ENCODE measurements at places on chromosomes 7 and 10.

DNA sequence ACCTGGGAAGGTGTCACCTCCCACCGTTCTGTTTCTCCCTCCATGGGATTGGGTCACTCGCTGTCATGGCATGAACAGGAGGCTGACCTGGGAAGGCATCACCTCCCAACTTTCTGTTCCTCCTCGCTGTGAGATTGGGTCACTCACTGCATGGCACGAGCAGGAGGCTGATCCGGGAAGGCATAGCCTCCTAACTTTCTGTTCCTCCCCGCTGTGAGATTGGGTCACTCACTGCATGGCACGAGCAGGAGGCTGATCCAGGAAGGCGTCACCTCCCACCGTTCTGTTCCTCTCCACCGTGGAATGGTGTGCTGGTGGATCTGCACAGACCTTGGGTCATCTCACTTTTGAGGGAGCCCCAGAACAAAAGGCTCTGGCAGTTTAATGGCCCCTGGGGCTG, 239.2 kb upstream of the PRKCQ start:
- DNase-seq: no peak

- DNase-seq: no peak
These were observed 162.7 kb upstream of the PRSS1 start for GRCh38 chr7:142586611-142587010.

DNA sequence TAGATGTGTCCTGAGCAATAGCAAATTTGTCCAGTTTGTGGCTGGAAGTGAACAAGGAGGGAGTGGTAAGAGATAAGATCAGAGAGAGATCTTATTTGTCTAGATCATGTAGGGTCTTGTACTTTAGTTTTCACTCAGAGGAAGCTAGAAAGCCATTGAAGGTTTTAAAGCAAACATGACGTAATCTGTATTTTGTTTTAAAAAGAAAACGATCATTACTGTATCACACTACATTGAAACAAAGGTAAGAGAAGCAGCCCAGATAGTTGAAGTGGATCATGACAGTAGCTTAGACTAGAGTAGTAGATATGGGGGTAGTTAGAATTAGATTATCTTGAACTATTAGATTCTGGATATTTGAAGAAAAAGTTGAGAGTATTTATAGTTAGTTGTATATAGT, 23.6 kb upstream of the ZNF804B start:
- no peak for DNase-seq

DNA sequence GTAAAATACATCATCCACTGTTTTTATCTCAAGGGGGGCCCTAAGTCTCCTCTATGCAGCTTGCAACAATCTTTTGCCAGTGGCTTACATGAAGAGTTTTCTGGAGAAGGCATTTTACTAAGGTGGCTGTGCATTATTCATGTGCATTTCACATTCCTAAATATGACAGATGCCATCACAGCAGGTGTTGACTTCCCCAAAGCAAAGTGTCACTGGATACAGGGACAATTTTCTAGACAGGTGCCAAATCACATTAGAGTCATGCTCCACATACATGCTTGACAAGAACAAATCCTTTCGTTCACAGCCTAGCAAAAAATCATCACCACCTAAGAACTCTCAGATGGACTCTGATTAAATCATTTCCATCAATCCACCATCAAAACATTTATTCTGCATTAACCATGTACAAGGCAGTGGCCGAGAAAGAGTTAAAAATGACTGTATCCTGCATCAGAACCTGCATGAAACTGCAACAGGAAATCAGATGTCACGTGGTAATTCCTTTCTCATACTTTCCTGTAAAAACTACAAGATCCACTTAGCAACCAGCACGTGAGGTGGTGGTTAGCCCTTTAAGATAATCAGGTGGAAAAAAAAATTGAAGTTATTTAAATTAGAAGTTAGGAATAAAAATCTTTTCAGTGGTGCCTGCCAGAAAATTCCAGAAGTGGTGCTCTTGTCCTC, 88.2 kb upstream of the AFAP1L2 start:
- DNase-seq: no peak

DNA sequence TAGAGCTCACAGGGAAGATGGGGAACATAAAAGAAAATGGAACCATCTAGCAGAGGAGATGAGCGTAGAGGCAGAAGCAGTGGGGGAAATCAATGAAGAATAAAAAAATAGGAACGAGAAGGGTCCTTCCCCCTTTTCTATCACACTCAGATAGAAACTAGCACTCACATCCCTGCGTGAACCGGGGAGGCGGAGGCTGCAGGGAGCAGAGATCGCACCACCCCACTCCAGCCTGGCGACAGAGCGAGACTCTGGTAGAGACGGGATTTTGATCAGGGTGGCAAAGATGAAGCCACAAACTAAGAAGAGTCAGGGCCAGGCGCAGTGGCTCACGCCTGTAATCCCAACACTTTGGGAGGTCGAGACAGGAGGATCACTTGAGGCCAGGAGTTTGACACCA, 64.7 kb upstream of the ECHDC3 start:
- DNase-seq: no peak

GRCh38 chr7:28812616-28813015, 145.5 kb downstream of the TRIL start:
- DNase-seq: no peak

- no peak for DNase-seq
These were observed 216.0 kb downstream of the RPS24 start for GRCh38 chr10:78249690-78250089.

All from activated effector memory CD4-positive, alpha-beta T cell treated with anti-CD3 and anti-CD28 coated beads, Interleukin-2, amount 50 U/mL, for 16 hours (primary cell).